ENCODE measurements at places on chromosomes 6 and 20.

DNA sequence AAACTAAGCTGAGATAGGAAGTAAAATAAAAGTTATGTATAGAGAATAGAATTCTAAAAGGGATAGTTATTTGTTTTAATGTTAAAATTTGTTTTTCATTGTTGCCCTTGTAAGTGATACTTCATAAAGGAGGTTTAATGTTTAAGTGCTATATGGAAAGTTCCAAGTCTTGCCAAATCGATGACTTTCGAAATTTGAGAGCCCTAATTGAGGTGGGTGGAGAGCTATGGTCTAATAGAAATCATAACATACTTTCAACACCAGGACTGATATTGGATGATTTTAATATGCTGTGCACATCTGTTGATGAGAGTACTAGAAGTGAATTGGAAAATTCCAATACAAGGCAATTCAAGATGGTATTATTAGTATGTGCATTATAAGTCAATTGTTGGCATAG lies 64.6 kb downstream of the RNF144B start:
- no peak for DNase-seq

- no peak for DNase-seq
Observed at GRCh38 chr6:90385759-90386313, 89.2 kb upstream of the BACH2 start.

- no peak for DNase-seq
Observed at GRCh38 chr6:68649669-68650068, 14.6 kb downstream of the ADGRB3 start.

- no peak for DNase-seq
Observed at GRCh38 chr20:13251904-13252297, 30.8 kb downstream of the ISM1 start.

DNA sequence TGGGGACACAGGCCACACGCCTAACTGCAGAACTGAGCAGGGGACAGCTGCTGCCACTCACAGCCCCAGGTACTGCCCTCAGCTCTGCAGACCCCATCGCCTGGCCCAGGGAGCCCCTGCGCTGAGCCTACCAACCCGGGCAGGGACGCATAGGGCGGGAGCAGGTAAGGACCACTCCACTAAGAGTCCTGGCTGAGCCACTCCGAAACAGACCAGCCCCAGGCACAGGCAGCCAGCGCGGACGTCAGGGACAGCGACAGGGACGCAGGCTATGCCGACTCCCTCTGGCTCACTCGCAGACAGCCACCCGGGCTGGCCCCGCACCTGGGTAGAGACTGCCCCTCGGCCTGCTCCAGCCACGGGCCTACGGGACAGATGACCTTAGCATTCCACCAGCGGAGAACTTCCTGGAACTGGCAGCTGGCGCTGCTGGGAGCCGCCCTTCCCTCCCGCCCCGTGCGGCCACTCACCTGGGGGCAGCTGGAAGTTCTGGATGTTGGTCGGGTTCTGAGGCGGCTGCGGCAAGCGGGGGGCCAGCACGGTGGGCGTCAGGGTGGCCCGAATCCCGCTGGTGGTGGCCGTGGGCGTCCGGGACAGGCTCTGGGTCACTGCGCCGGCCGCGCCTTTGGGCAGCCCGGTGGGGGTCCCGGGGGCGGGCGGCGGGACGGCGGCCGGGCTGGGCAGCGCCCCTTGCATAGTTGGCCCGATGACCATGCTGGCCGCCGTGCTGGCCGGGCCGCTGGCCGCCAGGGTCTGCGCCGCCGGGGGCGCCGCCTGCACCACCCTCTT lies 1.5 kb downstream of the TAF4 start:
- no peak for DNase-seq

GRCh38 chr6:170082531-170083187 lies 208.2 kb downstream of the DLL1 start:
- DNase-seq = no peak

DNA sequence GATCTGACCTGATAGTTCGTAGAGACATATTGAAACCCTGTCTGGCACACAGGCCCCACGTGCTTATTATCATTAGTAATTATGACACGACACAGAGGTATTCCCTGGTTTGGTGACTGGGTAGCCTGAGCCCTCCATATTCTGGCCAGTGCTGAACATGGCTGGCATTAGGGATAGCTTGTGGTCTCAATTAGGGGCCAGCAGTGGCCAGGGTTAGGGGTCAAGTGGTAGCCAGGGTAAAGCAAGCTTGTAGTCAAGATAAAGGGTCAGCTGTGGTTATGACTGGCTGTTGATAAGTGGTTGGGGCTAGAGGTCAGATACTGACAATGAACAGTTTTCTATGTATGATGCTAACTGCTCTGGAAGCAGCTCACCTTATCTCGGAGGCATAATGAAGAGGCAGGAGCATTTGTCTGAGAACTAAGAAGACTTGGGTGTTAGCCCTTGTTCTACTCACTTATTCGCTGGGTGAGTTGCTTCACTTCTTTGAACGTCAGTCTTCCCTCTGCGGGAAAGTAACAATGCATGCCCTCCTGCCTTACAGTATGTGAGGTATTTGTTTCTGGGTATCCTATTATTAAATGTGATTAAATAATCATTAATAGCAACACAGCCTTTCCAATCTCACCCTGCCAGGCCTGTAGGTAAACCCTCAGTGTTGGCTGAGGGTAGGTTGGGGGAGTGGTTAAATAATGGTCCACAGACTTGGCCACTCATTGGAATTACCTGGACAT lies 66.7 kb downstream of the VEGFA start:
- no peak for DNase-seq

GRCh38 chr6:118562959-118563358 lies 14.9 kb downstream of the PLN start:
- DNase-seq = no peak

- no peak for DNase-seq
Observed at GRCh38 chr20:19073584-19074218, 138.7 kb upstream of the SLC24A3 start.

DNA sequence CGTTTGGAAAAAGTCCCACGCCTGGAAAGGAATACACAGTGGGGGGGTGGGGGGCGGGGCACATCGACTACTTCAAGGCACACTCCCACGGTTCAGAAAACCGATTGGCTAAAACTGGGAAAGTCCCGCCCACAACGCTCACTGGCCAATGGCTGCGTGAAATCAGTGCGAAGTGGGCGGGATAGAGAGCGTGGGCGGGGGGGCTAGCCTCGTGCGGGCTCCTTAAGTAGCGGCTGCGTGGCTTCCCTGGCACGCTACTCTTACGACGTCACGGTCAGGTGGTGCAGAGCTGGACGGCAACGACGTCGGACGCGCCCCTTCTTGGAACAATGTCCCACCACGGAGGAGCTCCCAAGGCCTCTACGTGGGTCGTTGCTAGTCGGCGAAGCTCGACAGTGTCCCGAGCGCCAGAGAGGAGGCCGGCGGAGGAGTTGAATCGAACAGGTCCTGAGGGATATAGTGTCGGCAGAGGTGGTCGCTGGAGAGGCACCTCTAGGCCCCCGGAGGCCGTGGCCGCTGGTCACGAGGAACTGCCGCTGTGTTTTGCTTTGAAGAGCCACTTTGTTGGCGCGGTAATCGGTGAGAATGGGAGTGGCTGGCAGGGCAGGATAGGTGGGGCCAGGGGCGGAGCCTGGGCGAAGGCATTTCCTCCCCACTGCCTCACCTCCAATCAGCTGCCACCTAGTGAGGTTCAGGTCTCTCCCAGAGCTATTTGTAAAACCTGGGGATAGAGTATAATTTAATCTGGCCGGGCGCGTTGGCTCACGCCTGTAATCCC lies at the start of gene DDX43:
Gene DDX43 (plus strand): TSS at position 252 of the 778 bp plus-strand sequence. CDS start 78 bp downstream, at position 330.
- no peak for DNase-seq

DNA sequence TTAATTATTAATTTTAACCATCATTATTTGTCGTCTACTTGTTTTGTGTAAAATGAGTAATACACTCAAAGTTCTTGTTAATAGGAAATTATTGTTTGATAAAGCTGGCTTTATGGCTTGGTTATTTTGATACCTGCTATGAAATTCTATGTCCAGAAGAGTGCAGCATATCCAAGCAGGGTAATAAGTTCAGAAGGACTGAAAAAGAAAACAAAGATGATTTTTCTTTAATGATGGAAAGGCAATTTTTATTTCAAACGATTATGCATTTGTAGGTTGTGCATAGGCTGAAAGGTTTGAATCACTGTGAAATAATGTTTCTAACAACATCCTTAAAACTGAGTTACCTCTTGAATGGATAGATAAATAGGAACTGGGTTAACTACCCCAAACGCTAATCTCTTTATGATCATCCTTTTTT lies 1.4 kb upstream of the MAN1A1 start:
- DNase-seq = no peak

DNA sequence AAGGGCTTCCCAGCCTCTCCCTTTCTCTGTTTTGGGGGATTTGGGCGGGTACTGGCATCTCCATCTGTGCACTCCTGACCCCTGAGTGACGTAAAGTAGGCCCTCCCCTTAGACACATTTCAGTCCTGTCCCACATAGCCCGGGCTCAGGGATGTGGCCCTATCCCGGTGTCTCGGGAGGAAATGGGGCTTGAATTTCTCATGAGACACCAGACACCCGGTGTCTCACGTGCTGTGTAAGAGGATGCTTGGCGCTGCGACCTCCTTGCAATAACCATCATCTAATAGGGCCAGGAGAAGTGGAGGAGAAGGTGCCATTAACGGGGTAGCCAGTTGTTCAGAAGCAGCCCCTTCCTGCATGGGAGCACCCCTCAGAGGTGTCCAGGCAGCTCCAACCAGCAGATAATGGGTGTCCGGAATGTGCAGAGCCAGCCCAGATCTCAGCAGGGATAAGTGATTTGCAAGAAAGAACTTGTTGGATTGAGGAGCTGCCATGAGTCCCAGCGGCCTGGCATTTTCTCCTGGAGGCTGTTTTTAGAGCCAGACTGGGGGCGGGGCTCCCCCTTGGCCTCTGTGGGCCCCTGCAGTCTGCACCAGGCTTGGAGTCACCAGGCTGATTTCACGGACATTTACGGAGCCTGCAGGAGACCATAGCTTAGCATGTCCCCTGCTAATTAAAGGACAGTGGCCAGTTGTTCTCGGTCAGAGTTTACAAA lies 372.0 kb downstream of the PREX1 start:
- no peak for DNase-seq

DNA sequence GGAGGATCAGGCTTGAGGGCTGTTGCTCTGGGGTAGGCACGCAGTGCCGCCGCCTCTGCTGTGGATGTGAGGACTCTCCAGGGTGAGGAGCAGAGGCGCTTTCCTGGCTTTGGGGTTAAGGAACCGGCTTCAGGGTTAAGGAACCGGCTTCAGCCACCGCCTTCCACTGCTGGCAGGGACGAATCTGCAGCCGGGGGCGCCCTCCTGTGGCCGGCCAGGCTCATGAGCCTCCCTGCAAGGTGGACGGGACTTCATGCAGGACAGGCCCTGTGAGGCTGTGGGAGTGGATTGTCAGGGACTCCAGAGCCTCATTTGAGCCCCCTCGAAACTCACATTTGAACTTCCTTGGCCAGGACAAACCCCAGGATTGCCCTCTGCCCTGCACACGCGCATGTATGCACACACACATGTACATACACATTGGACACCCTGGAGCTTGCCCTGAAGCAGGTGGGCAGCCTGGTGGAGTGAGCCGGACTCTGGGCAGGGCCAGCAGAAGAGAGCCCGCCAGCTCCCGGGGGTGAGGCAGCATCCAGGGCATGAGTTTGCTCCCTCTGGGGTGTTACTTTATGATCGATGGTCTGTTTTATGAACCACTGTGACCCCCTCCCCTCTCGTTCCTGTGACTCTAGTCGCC lies 146.9 kb downstream of the PHACTR3 start:
- DNase-seq = no peak

- no peak for DNase-seq
Observed at GRCh38 chr6:147528511-147529145, 20.1 kb downstream of the SAMD5 start.

DNA sequence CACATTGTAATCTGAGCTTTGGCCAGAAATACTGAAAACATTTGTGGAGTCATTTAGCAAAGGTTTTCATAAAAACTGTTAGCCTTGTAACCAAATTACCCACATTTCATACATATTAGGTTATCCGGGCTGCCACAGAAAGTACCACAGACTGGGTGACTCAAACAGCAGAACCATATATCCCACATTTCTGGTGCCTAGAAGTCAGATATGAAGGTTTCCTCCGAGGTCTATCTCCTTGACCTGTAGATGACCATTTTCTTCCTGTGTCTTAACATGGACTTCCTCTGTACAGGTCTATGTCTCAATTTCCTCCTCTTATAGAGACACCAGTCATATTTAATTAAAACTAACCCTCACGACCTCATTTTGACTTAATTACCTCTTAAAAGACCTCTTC lies 49.5 kb upstream of the SMIM28 start:
- DNase-seq = no peak

- DNase-seq = no peak
Observed at GRCh38 chr6:119720160-119720559, 370.6 kb upstream of the MAN1A1 start.

DNA sequence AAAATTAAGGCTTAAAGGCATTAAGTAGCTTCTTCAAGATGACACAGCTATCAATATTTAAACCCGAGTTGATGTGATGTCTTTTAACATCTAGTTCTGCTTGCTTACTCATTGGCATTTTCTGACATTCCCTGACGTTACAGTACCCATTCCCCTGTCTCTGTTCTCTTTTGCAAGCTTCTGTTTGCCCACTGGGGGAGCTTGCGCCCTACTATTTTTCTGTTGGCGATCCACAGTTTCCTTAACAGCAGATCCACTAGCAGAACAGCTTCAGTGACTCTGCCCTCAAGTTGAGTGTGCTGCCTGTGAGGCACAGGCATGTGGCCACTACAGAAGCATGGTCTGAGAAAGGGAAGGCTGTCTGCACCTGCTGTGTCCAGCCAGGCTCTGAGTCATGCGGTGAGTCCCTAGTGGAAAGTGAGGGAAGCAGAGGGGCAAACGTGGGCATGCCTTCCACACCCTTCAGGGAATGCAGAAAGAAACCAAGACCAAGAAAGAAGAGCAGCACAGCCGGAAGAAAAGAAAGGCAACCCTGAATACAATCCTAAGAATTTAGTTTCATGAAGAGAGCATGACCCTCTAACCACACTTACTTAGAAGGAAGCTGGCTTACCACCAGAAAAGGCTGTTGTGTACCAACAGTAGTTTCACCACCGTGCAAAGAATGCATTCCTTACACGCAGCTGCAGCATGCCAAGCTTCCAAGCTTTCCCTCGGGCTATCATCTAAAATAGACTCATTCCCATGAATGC lies 97.7 kb upstream of the VGLL2 start:
- DNase-seq = no peak
